ENCODE measurements at places on chromosomes 7 and 10.
A peak's percentile ranks its signal among the peaks of the same experiment; 100 is the strongest.

- no peak for DNase-seq
Observed at GRCh38 chr7:151238924-151239836, 6.9 kb downstream of the CHPF2 start.

DNA sequence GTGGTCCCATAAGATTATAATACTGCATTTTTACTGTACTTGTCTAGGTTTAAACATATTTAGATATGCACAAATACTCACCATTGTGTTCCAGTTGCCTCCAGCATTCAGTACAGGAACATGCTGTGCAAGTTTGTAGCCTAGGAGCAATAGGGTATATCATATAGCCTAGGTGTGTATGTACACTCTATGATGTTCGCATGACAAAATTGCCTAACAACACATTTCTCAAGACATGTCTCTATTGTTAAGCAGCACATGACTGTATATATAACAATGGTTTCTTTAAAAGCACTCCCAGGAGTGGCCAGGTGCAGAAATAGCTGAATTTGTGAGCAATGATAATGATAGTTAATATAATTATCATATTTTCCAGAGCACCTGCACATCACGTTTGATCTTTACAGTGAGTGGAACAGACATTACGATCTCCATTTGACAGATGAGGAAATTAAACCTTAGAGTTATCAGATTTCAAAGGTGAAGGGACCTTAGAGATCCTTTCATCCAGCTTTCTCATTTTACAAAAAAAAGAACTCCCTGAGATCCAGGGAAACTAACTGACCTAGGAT lies 99.2 kb upstream of the PDCD4 start:
- no peak for DNase-seq

- DNase-seq, result no peak
Observed at GRCh38 chr10:8360365-8360764, 305.9 kb downstream of the GATA3 start.

- no peak for DNase-seq
Observed at GRCh38 chr10:96236876-96237275, 34.5 kb downstream of the BLNK start.

DNA sequence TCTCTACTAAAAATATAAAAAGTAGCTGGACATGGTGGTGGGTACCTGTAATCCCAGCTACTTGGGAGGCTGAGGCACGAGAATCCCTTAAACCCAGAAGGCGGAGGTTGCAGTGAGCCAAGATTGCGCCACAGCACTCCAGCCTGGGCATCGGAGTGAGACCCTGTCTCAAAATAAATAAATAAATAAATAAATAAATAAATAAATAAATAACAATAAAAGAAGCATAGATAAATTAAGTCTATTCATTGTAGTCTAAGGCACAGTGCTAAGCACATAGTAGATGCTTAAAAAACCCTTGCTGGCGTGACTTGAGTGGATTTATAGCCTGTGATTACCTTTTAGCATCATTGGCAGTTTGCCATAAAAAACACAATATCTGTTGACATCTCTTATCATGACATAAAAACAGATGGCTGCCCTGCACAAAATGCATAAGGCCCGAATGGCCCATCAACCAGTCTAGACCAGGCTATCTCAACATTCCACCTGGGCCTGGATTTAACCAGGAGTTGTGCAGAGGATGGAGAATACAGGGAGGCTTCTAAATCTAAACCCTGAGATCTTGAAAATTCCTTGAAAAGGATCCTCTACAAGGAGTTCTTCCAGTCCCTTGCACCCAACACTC lies 94.9 kb downstream of the PRLHR start:
- no peak for DNase-seq

DNA sequence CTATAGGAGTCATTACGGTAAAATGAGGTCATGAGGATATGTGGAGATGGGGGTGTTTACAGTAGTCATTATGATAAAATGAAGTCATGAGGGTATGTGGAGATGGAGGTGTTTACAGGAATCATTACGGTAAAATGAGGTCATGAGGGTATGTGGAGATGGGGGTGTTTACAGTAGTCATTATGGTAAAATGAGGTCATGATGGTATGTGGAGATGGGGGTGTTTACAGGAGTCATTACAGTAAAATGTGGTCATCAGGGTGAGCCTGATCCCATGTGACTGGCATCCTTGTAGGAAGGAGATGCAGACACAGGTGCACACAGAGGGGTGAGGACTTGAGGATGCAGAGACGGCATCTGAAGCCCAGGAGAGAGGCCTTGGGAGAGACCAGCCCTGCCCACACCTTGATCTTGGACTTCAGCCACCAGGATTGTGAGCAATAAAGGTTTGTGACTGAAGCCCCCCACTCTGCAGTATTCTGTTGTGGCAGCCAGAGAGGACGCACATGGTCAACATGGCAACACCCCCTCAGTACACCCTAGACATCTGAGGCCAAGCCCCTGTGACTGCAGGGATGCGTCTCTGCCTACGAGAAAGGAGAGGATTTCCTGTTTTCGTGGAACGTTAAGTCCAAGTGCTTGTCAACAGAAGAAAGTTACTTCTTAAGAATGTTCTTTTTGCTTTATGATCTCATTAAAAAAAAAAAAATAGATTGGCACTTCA lies 544.4 kb downstream of the DNAJB6 start:
- no peak for DNase-seq

DNA sequence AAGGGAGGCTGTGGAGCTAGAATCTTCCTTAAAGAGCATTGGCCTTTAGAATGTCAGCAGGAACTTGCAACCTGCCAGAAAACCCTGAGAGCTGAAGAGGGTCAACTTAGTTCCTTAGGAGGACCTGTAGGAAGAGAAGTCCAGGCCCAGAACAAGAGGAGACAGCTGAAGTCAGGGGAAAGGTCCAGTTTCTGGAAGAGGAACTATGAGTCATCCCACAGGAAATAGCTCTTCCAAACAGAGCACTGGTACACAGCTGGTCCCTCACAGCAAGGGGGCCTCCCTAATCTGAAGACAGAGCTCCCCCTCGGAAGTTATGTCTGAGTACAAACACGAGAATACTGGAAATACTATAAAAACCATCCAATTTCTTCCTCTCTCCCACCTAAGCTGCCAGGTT lies 98.9 kb downstream of the HERPUD2 start:
- DNase-seq, result peak; percentile 53

GRCh38 chr10:20094226-20094976 lies 278.2 kb downstream of the PLXDC2 start:
- DNase-seq, result no peak

GRCh38 chr10:4945766-4946717 lies 17.2 kb upstream of the AKR1C1 start:
- no peak for DNase-seq

- peak; percentile 20 for DNase-seq
Observed at GRCh38 chr7:131502810-131503508, 53.5 kb downstream of the PODXL start.

- DNase-seq, result no peak
Observed at GRCh38 chr10:14356921-14357320, 26.2 kb upstream of the FRMD4A start.

DNA sequence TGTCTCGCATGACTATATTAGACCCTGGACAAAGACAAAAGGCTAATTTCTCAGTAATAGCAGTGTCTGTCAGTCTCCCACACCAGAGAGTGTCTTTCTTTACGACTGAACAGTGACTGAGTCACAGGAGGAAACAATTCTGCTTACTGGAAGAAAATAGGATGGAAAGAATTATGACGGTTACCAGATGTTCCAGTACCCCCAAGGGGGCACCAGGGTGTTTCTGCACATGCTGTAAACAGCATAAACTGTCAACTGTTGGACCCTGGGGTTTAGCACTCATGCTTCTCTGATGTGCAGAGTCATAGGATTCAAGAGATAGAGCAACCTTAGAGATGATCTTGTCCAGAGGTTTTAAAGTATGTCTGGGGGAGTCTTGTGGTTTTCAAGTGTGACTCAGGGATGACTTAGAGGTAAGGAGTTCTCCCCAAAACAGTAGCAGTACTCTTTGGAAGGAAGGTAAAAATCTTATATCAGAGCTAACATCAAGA lies 291.7 kb downstream of the THSD7A start:
- DNase-seq, result no peak

DNA sequence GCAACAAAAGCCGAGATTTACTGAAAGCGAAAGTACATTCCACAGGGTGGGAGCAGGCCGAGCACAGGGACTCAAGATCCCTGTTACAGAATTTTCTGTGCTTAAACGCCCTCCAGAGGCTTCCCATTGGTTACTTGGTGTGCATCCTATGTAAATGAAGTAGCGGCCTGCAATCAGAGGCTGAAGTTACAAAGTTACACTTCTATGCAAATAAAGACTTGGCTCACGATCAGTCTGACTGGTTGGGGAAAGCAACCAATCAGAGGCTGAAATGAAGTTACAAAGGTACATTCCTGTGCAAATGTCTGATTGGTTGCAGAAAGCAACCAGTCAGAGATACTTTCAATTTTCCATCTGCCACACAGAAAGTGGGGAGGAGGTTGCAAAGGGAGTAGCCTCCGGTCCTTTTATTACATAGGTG lies 4.1 kb downstream of the ACBD7 start:
- DNase-seq, result peak; percentile 99

DNA sequence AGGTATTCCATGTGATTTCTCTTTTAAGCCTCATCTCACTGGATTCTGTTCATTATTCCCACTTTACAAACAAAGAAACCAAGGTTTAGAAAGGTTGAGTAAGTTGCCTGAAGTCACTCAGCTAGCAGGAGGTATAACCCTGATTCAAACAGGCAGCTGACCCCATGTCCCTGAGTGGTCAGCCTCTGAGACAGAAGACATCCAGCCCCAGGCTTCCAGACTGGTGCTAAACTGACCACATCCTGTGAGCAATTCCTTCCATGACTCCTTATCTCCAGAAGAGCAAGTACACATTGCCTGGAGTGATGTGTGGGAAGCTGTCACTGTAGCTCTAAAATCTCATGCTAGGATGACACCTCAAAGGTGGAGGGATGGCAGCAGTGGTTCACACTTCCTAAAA lies 3.7 kb downstream of the PLPP4 start:
- DNase-seq, result peak; percentile 90

DNA sequence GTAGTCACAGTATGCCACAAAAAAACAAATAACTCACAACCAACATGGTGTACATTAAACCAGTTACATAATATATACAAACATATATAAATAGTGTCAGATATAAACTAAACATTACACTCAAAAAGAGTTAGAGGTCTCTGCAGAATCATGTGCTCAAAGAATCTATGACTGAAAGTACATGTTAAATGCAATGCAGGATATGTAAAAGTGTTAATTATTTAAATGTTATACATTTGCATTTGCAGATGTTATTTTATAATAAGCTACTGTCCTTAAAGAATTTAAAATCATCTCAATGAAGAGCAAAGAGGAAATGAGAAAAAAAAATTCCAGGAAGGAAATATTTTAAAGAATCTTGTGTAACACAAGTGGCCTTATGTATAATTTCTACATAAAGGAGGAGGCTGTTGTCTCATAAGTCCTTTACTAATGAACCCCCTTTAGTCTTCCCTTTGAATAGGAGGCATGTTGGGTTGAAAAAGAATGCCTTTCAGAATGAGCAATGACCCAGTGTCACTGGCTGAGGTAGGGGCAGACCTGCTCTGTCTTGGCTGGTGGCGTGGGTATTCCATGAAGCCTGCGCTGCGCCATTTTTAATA lies 148.9 kb downstream of the ITGA8 start:
- DNase-seq, result no peak

DNA sequence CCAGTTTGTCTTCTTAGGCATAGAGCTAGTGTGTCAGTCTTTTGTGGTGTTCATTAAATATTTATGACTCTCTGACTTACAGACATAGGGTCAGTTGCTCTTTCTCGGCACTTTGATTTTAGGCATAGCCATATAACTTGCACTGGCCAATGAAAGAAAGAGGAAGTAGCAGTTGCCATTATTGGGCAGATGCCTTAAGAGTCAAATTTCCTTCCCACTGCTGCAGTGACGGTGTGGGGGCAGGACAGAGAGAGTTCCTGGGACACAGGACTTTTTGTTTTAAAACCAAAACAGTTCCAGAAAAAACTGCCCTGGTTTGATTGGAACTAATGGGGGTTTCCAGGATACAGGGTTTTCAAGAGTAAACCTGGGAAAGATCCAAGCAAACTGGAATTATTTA lies 60.2 kb upstream of the PHF14 start:
- no peak for DNase-seq

- no peak for DNase-seq
Observed at GRCh38 chr10:119370972-119371703, 163.8 kb downstream of the GRK5 start.

DNA sequence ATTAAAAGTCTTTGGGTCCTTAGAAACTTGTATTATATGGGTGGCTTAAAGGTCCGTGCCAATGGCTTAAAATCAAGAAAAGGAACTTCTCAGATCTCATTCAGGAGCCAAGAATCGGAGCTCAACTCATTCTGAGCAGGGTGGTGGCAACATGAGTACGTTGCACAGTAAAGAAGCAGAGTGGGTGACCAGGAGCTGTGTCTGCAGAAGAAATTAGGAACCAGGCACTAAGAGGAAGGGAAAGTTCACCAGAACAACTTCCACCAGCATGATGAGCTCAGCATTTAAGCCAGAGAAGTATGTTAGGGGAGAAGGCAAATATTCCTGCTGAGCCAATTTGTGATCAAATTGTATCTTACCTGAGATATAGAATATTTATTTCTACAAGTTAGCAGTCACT lies 236.0 kb upstream of the NRP1 start:
- no peak for DNase-seq

DNA sequence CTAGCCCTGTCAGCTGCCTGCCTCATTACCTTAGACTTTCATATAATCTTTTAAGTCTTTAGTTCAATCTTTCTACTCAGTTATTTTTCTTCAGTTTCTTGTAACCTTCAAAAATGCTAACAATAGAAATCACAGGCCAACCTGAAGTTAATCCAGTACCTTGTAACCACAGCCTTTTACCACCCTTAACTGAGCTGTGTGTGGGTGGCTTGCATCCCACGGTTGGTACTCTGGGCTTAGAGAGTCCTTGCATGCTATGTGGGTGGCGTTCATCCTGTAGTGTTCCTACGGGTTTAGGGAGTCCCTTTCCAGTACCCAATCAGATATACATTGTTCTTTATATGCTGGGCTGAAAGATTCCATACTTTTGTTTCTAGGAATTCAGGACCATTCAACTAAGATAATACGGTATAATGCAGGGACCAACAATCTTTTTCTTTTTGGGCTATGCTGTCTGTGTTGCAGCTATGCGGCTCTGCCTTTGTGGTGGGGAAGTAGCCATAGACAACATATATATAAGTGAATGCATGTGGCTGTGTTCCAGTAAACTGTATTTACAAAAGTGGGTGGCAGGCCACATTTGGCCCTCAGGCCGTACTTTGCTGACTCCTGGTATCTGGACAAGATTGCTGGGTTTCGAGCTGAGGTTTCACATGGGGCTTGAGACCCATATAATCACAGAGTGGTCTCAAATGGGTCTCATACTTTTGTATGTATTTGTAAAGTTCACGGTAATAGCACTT lies 280.8 kb upstream of the LRGUK start:
- no peak for DNase-seq

All from NCI-H226 (cell line).